ENCODE measurements at places on chromosomes 4 and X. TPM values are rescaled to one million over a fixed set of nuclear protein-coding genes. Genes with fewer than 3 reads are reported as not detected.

GRCh38 chr4:65028592-65028991 is 619.3 kb upstream of the TECRL start:
- DNase-seq = no peak

- no peak for DNase-seq
These were observed 56.4 kb downstream of the NBDY start for GRCh38 chrX:56785442-56785841.

DNA sequence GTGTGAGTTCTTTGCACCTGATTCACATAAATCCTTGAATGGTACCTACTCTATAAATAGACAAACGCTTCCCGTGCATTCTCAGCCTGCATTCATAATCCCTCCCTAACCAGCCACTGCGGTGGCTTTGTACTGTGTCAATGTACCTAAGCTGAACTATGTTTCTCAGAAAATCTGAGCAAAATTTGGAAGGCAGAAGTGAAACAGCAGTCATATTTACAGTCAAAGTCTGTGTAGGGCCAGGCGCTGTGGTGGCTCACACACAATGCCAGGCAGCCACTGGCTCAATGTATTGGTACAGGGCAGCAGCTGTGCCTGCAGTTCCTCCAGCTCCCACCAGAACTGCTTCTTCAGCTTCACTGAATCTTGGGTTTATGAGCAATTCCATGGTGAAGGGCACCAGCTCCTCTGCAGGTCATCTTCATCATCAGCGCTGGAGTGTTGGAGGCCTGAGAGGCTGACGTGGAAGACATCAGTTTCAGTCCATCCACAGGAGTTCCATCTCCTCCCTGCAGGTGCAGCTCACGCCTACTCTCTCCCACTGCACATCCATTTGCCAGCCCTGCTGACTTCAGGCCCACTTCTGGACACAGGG is 32.3 kb upstream of the IRF2 start:
- no peak for DNase-seq

PNMA6F gene
- not detected for total RNA-seq

RAB33A gene
- 0.28 TPM for total RNA-seq

ZFX gene
- 33.6 TPM for total RNA-seq

NAP1L5 gene
- 15.5 TPM for total RNA-seq

Data from HFFc6 (cell line).